ENCODE measurements at places on chromosomes 5 and 9. TPM values are rescaled to one million over a fixed set of nuclear protein-coding genes. Genes with fewer than 3 reads are reported as not detected.

DNA sequence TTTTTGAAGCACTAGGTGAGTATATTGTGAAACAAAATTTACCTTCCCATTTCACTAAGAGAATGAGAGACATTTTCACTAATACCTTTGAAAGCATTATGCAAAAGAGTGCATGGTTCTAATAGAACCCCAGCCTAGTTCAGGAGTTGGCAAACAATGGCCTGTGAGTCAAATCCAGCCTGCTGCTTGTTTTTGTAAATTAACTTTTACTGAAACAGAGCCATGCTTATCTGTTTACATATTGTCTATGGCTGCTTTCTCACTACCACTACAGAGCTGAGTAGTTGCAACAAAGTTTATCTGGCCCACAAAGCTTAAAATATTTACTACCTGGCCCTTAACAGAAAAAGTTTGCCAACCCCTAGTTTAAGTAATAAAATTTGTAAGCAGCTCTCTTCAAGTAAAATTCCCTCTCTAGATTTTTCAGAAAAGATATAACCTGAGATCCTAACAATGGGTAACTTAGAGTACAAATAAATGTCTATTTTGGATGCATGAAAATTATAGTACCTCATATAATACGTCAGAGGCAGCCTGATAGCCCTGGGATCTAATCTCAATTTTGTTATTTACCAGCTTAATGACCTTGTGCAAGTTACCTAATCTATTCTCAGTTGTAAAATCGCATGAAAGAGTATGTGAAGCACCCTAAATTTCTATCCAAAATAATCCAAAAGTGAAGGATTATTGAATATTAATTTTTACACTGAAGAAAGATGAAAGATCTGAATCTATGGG, 50.7 kb upstream of the ARL15 start:
- no peak for DNase-seq

- no peak for DNase-seq
These were observed 96.3 kb upstream of the FANCC start for GRCh38 chr9:95413793-95414192.

- DNase-seq, result no peak
These were observed at the start of gene PCDHB9 for GRCh38 chr5:141186897-141187512. PCDHB9 (plus strand) TSS chr5:141187161; CDS start chr5:141187319, 158 bp downstream.

- no peak for DNase-seq
These were observed 86.1 kb downstream of the SMIM23 start for GRCh38 chr5:171871711-171872110.

- no peak for DNase-seq
These were observed 9.4 kb upstream of the C5 start for GRCh38 chr9:121059513-121059912.

- no peak for DNase-seq
These were observed 44.8 kb upstream of the CNTLN start for GRCh38 chr9:17090041-17090440.

- no peak for DNase-seq
These were observed 97.1 kb downstream of the GOLPH3 start for GRCh38 chr5:32076699-32077695.

DNA sequence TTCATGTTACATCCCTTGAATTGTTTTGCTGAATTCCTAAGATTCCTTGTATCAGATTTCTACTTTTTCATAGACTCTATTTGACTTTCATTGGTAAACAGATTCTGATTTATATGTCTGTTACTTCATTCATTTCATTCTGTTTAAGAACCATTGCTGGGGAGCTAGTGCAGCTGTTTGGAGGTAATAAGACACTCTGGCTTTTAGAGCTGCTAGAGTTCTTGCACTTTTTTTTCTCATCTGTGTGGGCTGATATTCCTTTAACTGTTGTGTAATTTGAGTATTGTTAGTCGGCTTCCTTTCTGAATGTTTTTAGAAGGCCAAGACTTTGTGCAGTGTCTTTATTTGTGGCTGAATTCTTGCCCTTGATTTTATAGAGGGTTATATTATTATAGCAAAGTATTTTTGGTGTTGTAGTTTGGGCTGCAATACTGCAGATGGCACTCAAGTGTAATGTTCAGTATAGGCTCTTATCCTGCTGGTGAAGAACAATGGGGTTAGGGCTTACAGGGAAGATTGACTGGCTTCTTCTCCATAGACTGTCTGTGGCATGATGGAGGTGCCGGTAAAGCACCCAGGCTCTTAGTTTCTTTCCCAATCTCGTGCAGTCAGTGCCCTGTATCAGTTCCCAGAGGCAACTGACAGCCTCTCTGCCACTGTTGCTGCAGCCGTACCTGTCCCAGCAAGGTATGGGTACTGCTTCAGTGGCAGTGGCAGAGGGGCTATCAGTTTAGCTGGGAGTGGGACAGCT, 162.2 kb downstream of the OXCT1 start:
- DNase-seq, result no peak

DNA sequence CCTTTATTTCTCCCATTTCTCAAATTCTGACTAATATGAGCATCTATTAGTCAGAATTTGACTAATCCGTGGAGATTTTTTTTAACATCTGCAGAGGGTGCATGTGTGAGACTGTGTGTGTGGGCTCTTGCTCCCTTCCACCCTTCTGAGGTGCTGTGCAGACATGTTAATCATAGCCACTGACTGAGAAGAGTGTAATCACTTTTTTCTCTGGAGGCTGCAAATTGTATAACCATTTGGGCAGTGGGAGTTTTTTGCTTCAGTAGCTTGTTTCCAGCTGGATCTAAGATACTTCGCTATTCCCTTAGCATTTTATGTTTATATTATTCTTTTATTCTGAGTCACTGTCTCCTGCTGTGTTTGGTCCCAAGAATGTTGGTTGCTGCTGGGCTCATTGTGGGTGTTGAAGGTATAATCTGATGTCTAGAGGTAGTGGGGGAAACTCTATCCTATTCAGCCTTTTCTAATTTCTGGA, 66.2 kb downstream of the ARHGEF28 start:
- no peak for DNase-seq

DNA sequence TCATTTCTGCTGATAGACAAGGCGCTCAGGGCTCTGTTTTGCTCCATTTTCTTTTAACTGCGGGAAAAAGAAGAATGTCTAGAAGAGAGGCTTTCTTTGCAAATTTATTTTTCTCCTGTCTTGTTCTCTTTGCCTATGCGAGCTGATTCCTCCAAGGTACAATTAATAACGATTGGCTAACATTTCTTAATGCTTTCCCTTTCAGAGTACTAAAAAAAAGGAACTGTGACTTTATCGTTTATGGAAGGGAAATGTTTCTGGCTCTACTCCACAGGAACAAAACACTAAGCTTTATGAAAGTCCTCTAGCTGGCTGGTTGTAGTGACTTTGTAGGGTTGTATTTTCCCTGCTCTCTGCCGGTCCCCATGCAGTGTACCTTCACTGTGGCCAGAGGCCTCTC, 11.7 kb downstream of the NSG2 start:
- DNase-seq, result no peak

GRCh38 chr5:133859073-133859472, 109.4 kb downstream of the C5orf15 start:
- no peak for DNase-seq

- no peak for DNase-seq
These were observed 293.4 kb upstream of the IRX1 start for GRCh38 chr5:3302228-3302627.

GRCh38 chr5:126693806-126694205, 83.1 kb upstream of the LMNB1 start:
- no peak for DNase-seq

DNA sequence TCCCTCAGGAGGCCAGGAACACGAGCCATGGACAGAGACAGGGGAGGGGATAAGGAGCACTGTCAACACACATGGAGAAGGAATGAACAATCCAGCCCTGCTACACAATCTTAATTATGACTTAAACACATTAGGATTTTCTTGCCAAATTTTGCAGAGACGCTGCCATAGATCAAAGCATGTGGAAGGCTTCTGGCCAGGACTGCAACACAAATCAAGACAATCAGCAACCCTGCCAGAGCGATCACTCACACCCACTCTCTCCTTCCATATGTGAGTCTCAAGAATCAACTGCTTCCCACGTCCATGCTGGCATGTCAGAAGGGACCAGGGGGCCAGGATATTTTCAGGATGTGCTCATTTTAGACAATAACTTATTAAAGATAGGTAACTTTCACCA, 85.6 kb downstream of the ROR2 start:
- no peak for DNase-seq

DNA sequence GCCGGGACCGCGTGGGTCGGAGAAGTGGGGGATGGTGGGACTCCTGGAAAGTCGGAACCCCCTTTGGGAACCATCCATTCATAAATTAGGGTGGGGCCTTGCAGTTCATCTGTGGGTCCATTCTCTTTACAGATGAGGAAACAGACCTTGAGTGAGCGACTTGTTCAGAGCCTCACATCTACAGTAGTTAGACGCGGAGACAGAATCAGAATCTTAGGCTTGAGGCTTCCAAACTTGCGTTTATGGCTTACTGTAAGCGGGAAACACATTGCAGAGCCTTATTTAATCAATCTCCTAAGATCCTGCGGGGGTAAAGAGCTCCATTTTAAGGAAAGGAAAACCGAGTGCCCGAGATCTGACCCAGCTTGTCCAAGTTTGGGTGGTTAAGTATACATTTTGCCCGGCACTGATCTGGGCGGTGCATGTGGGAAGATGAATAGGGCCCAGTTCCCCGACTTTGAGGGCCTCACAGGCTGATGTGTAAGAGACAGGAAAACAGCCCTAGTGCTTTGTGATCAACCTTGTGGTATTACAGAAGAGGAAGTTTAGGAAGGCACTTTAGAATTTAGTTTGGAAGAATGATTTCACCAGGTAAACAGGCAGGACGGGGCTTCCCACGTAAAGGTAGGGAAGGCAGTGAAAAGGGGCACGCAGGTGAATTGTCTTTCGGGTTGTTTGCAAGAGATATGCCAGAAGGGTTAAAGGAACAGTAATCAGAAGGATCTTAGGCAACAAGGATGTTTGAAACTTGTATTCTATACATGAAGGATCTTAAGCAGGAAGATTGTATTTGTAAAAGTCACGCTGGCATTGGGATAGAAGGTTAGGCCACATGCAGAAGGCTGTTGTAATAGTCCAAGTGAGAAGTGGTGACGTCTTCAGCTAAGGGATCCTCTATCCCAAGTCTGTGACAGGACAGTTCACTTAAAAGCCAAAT, 744 bp downstream of the TARS1 start:
- no peak for DNase-seq

GRCh38 chr9:86241216-86241615, 18.2 kb downstream of the C9orf153 start:
- no peak for DNase-seq

DNA sequence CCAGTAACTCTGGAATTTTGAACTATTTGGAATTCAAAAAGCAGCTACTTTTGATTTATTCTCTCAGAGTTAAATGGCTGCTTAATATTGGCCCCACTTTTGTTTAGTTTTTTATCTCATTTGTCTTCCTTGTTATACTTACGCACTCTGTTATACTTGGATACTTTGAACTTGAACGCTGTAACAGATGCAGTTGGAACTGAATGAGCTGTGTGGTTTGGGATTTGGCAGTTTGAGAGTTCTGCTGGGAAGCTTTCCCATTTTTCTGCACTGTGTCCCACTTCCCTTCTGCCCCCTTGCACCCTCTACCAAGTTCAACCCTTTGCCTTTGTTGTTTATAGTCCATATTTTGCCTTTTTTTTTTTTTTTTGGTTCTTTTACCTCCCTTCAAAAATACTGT, 3.8 kb downstream of the RHOBTB3 start:
- no peak for DNase-seq

GRCh38 chr9:20428976-20429375, 193.3 kb downstream of the MLLT3 start:
- no peak for DNase-seq

DNA sequence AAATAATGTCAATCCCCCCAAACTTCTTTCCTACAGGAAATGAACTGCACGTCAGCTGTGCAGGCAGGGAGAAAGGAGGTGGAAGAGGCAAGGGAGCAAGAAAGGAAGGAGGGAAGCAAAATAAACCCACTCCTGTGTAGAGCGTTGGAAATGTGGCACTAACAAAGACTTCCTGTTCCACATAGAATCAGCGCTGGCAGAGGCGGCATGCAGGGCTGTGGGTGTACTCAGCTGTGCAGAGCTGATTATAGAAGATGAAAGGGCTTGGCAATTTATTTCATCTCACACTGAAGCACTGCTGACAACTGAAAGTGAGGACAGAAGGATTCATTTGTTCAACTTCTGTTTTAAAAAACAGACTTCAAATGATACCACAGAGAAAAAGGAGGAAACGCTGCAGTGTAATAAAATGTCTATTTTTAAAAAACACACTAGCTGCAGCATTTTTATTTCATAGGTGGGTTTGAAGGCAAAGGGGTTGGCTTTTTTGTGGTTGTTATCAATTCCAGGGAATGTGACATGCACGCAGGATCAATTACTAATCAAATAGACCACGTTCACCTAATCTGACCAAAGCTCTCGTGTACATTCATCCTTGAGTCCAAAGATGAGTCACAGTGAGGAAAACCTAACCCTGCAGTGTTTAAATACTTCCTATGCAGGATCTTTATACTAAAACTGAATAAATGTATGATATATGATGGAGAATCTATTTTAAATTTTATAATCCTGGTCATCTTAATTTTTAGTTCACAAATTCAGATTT, 583.5 kb downstream of the ZNF608 start:
- no peak for DNase-seq

- no peak for DNase-seq
These were observed 79.6 kb upstream of the BNC2 start for GRCh38 chr9:16950051-16950450.

GRCh38 chr5:96316017-96316416, 117.0 kb downstream of the PCSK1 start:
- DNase-seq, result no peak

GRCh38 chr5:135941711-135942110, 13.1 kb downstream of the LECT2 start:
- no peak for DNase-seq

- DNase-seq, result no peak
These were observed 96.2 kb downstream of the OSTF1 start for GRCh38 chr9:75184471-75184870.

- no peak for DNase-seq
These were observed 1497.8 kb downstream of the EFNA5 start for GRCh38 chr5:106172681-106173532.

GRCh38 chr5:77851176-77852067, 75.3 kb upstream of the TBCA start:
- DNase-seq, result no peak

The MOB3B gene
- total RNA-seq, result 14.6 TPM

The TAF1L gene
- not detected for total RNA-seq

The FOXD4L3 gene
- 0.25 TPM for total RNA-seq

The LVRN gene
- 0.35 TPM for total RNA-seq

The SLC36A3 gene
- total RNA-seq, result not detected

The LCN1 gene
- total RNA-seq, result not detected

The GRXCR2 gene
- total RNA-seq, result not detected

The NUTM2F gene
- total RNA-seq, result 0.31 TPM

The FGFR4 gene
- 8.0 TPM for total RNA-seq

The TMEM252 gene
- not detected for total RNA-seq
